Chondrocyte (in vitro differentiated cells): ENCODE measurements at places on chromosomes 3 and 15.

- no peak for DNase-seq
These were observed 210.9 kb upstream of the LYSMD4 start for GRCh38 chr15:99944131-99944530.

DNA sequence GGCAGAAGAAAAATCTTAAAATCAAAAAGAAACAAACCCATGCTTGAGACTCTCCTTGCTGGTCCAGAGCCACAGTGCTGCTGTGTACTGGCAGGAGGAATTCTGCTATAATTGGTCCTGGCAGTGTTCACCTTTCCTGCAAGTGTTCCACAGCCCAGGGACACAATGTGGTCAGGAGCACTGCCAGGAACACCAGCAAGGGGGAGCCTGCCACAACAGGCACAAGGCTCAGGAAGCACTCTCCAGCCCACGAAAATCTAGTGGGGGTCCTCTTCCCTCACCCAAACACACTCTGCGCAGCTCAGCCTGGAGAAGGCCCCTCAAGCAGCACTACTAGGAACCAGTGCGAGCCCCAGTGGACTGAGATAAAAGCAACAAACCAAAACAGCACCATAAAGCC, 92.9 kb downstream of the UBE3A start:
- DNase-seq, result no peak

DNA sequence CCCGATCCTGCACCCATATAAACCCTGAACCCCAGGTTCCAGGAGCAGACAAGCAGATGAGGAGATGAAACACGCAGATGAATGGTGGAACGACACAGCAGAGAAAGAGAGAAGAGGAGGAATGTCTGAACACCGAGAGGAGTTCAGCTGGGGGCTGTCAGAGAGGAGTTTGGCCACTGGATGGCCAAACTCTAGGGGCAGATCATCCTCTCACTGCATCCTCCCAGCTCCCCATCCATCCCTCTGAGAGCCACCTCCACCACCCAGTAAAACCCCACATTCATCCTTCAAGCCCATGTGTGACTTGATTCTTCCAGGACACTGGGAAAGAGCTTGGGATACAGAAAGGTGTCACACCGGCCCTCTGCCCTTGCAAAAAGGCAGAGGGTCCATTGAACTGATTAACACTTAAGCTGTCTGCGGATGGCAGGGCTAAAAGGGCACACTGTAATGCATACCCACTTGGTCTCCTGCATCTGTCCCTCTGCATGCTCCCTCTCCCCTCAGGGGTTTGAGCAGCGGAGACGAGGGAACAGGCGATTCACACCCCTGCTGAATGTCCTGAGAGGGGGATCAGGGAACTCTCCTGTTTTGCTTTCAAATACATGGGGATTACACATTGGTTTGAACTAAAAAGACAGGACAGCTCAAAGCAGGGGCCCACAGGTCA, 53.8 kb downstream of the TMED3 start:
- DNase-seq, result no peak

DNA sequence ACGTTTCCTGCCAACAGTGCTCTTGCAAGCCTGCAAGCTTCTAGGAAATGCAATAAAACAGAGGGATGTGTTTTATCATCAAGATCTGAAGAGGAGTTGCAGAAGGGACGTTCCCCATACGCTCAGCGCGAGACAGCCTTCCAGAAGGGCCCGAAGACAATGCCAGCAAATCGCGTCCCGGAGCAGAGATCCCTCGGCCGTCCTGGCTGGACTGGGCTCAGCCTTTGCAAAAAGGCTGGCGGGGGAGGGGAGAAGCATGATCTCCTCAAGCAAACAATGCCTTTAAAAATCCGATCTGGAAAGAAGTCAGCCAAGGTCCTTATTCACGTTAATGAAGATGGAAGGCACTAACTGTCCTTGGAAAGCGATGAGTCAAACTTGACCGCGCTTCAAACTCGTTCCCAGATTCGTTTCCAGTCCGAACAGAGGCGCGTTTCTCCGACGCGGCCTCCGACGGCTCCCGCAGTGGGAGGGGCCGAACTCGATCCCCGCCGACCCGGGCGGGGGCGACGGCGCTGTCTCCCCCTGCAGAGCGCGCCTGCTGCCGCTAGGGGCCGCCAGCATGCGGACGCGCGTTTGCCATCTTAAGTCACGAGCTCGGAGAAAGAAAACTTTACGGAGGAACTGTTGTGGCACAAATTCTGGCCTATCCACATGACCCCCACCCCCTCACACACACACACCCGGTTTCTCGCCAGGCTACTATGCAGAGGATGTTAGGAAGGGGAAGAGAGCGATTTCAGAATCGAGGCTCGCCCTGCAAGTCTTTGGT, 5.5 kb downstream of the BCL6 start:
- no peak for DNase-seq

GRCh38 chr3:61568127-61568526, 6.8 kb downstream of the PTPRG start:
- DNase-seq, result no peak

- no peak for DNase-seq
These were observed 4.7 kb downstream of the TCF12 start for GRCh38 chr15:56923174-56923591.

DNA sequence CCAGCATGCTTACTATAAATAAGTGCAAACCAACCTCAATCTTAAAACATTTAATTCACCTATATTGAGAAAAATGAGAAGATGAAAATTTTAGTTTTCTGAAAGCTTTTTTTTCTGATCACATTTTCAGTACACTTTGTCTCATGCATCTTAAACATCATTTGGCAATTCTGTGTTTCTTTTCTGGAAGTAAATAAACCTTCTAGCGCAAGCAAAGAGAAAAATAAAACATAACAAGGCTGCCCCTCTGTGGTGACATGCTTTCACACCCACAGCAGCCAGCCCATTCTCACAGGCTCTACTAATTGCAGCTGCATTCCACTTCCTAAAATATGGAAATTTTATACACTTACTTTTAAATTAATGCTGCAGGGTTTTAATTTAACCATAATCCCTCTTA, 90.1 kb downstream of the NEK10 start:
- DNase-seq, result no peak

GRCh38 chr15:62766599-62766998, 275.9 kb upstream of the TPM1 start:
- no peak for DNase-seq

DNA sequence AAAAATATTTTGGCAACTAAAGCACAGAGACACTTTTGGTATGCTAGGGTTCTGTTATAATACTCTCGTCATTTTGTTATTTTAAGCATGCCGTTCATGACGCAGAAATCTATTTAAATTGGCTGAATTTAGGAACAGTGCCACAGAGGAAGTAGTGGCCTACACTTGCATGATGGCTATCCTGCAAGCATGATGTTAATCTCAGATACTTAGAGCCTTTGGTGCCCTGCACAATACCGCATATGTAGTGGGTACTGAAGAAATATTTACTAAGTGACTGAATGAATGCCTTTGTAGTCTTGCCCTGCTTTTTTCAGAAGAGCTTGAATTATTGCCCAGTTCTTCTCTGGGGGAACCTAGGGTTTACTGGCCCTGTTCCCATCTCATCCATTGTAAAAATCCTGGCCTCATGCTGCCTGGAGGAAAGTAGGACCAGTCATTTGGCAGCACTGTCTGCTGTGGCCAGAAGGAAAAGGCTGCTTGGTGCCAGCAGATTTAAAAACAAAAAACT, 79.0 kb downstream of the SERPINI1 start:
- DNase-seq, result no peak

GRCh38 chr15:89052474-89052873, 35.8 kb upstream of the ABHD2 start:
- DNase-seq, result no peak

DNA sequence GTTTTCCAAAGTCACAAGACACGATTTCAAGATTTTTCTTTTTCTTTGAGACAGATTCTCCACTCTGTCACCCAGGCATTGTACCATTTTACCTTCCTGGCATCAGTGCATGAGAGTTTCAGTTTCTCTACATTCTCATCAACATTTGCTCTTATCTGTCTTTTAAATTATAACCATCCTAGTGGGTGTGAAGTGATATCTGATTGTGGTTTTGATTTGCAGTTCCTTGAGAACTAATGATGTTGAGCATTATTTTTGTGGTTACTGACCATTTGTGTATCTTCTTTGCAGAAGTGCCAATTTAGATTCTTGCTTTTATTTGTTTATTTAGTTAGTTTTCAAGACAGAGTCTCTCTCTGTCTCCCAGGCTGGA, 41.2 kb downstream of the ADIPOQ start:
- DNase-seq, result no peak

GRCh38 chr3:178341636-178342035, 194.6 kb upstream of the KCNMB2 start:
- no peak for DNase-seq

DNA sequence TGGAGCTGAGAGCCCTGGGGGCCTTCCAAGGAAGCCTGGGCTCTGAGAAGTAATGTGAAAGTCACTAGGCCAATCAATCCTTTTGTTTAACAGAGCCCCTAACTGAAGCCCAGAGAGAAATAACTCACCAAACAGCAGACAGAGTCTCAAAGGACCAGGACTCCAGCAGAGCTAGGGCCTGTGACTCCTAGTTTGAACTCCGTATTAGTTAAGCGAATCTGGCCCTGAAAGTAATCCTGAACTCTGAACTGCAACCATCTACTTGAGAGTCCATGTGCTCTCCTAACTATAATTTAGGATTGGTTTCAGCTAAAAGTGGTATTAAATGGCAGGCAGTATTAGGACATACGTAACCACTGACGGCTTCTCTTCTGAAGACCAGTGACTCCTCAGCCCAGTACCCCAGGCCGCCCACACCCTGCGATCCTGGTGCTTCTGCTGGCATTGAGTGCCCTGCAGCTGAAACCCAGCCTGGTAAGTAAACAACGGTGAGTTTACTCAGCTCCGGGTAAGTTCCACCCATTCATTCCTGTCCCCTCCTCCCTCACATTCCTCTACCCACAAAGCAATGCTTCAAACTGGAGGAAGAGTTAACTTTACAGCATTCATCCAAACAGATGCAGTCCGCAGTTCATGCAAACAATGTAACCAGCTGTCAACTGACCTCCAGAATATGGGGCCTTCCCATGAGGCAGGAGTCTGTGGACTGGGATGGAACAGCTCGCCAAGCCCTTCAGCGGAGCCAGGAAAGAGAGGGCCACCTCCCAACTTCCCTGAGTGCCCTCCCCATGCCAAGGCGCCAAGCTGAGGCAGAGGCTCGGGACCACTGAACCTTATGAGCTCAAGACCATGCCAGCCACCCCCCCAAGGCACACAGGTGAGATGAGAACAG, 7.3 kb downstream of the MYO5C start:
- no peak for DNase-seq
